ENCODE measurements at places on chromosomes 3 and 15.

DNA sequence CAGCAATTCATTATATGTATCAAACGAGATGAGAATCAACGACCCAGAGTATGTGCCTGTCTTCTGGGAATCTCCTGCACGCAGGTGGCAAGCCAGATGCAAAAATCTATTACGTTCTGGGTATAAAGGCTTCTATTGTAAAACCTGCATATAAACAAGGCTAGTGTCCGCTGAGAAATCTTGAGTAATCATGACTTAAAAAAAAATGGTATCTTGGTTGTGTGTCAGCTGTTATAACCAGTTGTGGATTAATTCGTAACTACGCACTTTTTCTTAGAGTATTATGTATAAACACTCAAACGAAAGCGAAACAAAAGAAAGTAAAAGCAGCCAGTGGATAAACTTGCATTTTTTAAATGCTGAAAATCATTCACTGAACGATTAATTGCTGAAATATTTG is 509.1 kb downstream of the RSL24D1 start:
- DNase-seq = no peak

DNA sequence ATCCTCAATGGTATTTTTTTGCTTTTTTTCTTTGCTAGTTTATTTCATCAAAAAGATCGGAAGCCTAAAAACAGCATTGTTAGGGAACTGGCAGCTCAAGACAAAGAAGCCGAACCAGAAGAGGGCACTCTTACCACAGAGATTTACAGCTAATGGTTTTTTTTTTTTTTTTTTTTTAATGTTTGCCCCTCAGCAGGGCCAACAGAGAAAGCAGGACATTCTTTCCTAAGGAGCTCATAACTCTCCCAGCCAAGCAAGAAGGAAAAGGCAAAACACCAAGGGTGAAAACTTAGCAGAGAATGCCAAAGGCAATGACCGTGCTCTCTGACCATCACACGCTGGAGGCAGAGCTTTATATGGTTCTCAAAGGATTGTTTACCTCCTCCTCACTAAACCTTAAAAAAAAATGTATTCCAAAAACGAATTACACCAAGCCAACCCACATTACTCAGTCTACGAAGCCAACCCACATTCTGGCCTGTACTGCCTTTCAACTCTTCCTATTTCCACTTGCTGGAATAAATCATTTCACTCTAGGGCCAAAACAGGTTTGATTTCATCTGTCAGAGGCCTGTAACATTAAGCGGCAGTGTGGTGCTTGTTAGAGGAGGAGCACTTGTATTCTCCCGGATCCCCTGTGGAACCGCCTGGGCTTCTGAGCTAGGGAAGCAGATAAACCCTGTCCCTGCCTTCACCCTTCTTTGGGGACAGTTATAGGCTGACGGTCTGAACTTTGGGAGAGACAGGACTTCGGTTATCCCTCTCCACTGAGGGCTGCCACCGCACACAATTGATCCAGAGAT is 35.6 kb upstream of the GYG1 start:
- DNase-seq = peak; percentile 94

- DNase-seq = no peak
Observed at GRCh38 chr3:146899171-146899570, 294.0 kb upstream of the PLSCR5 start.

DNA sequence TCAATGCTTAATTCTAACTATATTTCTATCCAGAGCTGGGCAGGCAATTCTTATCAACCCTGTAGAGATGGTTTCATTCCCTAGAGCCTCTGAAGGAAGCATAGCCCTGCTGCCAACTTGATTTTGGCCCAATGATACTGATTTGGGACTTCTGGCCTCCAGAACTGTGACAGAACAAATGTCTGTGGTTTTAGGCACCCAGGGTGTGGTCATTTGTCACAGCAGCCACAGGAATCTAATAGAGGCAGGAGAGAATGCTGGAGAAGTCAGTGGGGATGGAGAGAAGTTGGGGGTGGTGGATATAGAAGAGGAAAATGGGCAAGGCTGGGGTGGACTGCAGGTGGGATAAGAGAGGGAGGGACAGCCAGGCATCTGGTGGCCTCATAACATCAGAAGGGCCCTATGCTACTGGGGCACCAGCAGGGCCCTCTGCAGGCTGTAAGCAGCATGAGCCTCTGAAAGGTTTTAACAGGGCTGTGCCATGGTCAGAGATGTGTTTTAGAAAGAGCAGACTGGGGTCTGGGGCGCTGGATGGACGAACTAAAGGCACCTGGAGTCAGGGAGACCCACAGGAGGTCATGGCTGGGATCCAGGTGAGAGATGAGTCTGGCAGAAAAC is 19.8 kb downstream of the MRPS11 start:
- peak; percentile 54 for DNase-seq

- no peak for DNase-seq
Observed at GRCh38 chr3:150306083-150306482, 102.0 kb upstream of the TSC22D2 start.

- DNase-seq = no peak
Observed at GRCh38 chr3:51535146-51536019, 3.1 kb upstream of the RAD54L2 start.

DNA sequence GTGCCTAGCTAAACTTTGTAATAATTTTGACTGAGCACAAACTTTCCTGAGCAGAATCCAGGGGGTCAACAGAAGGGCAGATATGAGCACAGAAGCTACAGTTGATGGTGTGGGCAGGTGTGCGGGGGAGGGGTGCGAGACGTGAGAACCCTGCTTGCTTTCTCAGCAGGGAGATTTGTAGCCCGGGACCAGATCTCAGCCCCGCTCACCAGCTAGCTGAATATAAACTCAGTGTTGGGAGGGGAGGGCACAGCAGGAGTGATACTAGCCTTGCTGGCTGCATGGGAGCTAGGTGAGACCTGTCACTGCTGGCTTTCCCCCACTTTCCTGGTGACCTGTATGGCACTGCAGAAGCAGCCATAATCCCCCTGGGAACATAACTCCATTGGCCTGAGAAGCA is 83.4 kb downstream of the CLDN1 start:
- no peak for DNase-seq

- peak; percentile 98 for DNase-seq
Observed at GRCh38 chr3:129888771-129889170, 4.7 kb downstream of the TMCC1 start.

DNA sequence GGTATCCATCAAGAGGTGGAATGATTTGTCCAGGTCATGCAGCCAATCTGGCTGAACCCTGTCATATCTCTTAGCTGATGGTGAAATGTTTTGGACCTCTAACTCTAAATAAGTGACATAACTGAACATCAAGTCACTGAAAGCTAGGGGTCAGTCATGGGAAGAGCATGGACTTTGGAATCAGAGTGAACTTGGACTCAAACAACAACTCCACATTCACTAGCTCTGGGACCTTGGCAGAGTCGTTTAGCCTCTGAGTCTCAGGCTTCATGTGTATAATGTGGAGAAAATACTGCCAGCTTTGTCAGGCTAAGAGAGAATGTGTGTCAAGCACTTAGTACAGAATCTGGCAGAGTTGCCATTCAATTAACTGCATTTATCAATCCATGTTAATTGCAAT is 557.8 kb upstream of the CFAP20DC start:
- peak; percentile 4 for DNase-seq

Measured in fibroblast of skin of back (primary cell).